ENCODE measurements at places on chromosomes 16 and 17.

GRCh38 chr17:61724777-61725176, 133.8 kb upstream of the NACA2 start:
- no peak for DNase-seq

- no peak for DNase-seq
Observed at GRCh38 chr17:62870030-62870541, 62.0 kb upstream of the MARCHF10 start.

GRCh38 chr17:63549289-63549945, 860 bp upstream of the DCAF7 start:
- no peak for DNase-seq

- DNase-seq, result no peak
Observed at GRCh38 chr16:59164461-59164860, 430.3 kb upstream of the GOT2 start.

- DNase-seq, result no peak
Observed at GRCh38 chr16:84847564-84848355, 28.0 kb downstream of the CRISPLD2 start.

DNA sequence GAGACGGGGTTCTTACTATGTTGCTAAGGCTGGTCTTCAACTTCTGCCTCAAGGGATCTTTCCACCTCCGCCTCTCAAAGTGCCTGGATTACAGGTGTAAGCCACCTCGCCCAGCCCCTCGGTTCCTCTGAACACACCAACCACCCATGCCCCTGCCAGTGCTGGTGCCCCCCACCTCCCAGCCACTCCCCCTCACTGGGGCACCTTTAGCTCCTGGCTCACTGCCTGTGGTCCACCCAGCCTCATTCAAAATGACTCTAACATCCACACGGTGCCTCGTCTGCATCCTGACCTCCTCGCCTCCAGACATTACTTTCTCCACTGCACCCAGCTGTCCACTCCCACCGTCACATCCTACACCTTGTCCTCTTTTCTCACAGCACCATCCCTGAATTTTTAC, 55.3 kb downstream of the ARHGAP27 start:
- DNase-seq, result no peak

GRCh38 chr17:3911271-3912053, 4.8 kb downstream of the P2RX1 start:
- peak; percentile 49 for DNase-seq

DNA sequence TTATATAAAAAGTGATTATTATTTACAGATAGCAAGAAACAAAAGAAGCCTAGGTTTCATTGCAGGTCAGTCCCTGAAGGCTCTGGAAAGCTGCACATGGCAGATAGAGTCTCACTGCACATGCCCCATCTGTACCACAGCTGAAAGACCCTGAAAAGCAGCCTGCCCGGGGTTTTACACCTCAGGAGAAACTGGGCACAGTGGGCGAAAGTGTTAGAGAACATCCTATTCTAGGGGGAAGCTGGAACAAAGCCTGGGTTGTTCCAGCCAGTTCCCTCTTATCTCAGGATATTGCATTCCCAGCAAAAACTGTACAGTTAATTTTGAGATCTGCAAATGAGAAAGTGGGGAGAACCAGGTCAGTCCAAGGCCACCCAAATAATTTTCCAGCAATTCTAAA, 419.7 kb downstream of the CNTNAP4 start:
- DNase-seq, result no peak

Measured in activated naive CD4-positive, alpha-beta T cell (primary cell).